Stimulated activated CD8-positive, alpha-beta memory T cell treated with anti-CD3 and anti-CD28 coated beads, Interleukin-4, amount 100 ng/mL, for 1 hour (primary cell): ENCODE measurements at places on chromosomes 4 and X.

DNA sequence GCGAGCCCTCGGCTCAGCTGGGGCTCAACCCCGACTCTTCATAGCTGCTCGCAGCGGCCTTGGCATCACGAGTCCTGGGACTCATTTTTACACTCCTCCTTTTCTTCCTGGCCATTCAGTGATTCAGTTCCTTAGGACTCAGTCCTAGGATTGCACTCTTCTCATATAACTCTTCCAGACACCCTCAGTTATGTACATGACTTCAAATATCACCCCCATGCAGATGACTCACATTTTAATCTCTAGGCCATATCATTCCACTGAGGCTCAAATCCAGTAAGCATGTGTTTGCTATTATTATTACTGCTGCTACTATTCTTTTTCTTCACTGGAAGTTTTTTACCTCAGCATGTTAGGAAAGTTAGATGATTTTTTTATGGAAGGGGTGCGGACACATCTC is 14.4 kb downstream of the ITGB1BP2 start:
- no peak for DNase-seq

DNA sequence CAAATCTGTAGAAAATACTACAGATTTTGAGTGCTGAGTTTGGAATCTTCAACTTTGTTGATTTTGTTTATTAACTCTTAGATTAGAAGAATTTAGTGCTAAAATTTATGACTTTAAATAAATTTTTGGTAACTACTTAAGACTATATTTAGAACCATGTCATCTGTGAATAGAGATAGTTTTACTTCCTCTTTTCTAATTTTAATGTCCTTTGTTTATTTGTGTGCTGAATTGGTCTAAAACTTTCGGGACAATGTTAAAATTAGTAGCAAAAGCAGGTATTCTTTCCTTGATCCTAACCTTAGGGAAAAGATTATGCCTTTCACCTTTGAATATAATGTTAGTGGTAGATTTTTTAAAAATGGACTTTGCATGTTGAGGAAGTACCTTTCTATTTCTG is 119.7 kb upstream of the CXorf51A start:
- DNase-seq: no peak

GRCh38 chr4:188658958-188659522 is 519.8 kb downstream of the TRIML1 start:
- DNase-seq: no peak

DNA sequence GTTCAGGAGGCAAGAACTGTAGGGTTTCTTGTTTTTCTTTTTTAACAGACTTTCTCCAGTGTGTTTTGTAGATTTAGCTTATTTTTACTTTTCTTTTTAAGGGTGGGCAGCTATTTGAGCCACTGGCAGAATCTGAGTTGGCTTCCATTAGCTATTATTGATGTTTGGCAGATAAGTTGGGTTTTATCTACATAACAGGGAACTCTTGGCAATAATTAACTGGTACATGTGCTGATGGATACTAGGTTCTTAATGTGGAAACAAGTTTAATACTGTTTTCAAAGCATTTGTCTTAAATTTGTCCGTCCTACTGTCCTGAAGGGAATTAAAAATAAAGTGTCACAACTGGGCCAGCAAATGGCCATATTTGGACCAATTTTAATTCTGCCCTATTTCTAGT is 80.5 kb downstream of the PHOX2B start:
- no peak for DNase-seq

GRCh38 chr4:125741825-125742452 is 427.2 kb downstream of the FAT4 start:
- no peak for DNase-seq

DNA sequence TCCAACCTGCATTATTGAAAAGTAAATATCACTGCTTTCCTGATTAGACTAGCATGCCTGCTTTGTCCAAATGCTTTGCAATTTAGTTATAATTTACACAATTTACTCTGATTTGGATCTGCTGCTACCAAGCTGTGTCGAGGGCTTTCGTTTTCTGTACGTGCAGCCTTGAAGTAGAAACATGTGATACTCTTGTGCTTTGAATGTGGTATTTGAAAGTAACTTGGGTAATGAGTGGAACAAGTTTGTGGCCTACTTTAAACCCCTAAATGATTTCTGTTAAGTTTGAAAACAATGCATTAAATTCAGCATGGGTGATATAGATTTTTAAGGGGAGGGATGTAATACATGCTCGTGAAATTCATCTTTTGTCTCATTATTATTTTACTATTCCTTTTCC is 240.7 kb downstream of the IQCM start:
- no peak for DNase-seq
